ENCODE measurements at places on chromosomes 11 and 22.

DNA sequence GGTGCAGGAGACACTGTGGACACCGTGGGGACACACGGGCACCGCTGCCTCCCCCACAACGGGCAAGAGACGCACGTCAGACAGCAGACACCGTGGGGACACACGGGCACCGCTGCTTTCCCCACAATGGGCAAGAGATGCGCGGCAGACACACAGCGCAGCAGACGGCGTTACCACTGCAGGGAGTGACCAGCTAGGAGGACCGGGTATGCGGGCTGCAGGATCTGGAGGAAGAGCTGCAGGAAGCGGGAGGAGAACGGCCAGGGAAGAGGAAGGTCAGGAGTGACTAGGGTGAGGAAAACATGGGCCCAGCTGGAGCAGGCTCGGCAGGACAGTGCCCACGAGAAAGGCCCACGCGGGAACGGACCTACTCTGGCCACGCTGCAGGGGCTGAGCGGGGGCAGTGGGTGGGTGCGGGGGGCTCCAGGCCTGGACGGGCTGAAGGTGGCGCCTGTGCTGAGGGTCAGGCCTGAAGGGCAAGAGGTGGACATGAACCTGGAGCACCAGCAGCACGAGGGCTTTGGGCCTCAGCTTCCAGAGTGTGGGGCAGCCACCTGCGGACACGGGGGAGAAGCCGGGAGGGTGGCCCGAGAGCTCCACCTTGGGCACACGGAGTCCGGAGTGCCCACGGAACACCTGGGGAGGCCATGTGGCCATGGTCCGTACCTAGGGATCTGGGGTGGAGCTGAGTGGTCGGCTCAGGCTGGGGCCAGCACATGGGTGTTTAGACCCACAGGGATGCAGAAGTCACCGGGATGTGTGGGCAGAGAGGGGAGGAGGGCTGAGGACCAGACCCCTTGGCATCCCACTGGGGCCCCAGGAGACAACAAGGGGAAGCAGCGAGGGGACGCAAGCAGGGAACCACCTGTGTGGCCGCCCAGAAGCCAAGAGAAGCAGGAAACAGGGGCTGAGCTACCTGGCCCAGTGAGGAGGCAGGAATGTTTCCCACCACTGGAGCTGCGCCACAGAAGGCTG lies 16.5 kb downstream of the TOLLIP start:
- DNase-seq = peak; percentile 77

- DNase-seq = no peak
Observed at GRCh38 chr11:32161293-32161692, 70.4 kb downstream of the RCN1 start.

- no peak for DNase-seq
Observed at GRCh38 chr11:121589946-121590537, 137.3 kb upstream of the SORL1-AS1 start.

DNA sequence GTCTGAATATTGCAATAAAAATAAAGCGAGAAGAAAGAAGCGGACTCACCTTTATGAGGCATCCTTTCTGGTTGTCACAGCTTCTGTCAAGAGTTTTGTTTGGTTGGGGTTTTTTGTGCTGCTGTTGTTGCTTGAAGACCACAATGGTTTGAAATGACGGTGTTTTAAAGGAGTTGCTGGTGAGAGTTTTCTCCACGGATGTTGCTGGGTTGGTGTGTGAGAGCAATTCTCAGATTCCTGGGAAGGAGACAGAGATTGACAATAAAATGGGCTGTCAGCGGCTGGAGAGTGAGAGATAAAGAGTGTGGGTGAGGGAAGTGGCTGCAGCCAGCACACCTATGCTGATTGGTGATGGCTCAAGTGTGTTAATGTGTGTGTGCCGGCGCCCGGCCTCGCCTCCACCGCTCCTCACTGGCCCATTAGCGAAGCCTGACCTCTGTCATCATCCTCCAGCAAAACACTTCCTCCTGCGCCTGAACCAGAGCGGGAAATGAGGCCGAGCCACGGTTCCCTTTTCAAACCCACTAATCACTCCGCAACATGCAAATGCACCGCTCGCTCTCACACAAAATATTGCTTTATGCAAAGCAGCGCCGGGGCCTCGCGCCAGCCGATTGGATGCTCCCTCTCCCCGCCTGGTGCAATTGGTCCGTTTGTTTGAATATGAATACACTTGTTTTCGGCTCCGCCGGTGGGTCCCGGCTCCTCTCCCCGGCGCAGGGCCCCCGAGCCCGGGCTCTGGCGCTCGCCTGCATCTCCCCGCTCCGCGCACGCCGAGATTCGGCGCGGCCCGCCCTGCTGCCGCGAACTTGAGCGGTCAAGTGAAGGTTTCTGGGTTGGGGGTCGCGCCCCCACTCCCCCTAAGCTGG lies at the start of gene PAX6:
TSS of gene PAX6 (minus strand) at position 544 of the 869 bp plus-strand sequence. CDS start 4,911 bp downstream, outside the sequence.
- no peak for DNase-seq

GRCh38 chr11:117443266-117444186 lies 115.9 kb downstream of the CEP164 start:
- no peak for DNase-seq

- no peak for DNase-seq
Observed at GRCh38 chr11:28835317-28835716, 727.1 kb downstream of the METTL15 start.

DNA sequence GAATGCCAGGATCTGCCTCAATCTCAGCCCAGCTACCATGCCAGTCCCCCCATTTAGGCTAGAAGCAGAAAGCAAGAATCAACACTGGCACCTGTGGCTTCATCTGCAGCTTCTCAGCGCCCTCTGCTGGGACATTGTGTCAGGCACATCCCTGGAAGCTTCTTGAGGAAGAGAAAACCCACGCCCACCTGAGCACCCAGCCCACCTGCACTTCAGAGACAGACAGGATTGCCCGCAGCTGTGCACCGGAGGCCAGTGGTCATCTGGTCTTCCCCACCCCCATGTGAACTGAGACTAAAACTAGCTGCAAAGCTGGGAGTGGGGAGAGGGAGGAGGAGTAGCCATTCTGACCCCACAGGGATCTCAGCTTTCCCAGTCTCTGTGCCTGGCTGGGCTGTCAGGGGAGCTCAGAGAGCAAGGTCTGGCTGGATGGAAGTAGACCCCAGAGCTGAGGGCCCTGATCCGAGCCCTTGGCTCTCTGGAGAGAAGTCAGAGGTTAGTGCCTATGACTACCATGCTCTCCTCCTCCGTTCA lies 66.8 kb downstream of the FEZ1 start:
- DNase-seq = no peak

- no peak for DNase-seq
Observed at GRCh38 chr11:21511835-21512440, 680.9 kb upstream of the ANO5 start.

- DNase-seq = no peak
Observed at GRCh38 chr11:2314136-2314524, 12.3 kb downstream of the TSPAN32 start.

GRCh38 chr11:117888139-117888566 lies 11.7 kb upstream of the FXYD6 start:
- DNase-seq = peak; percentile 55

- no peak for DNase-seq
Observed at GRCh38 chr11:112277941-112278340, 17.3 kb upstream of the PLET1 start.

GRCh38 chr11:128711136-128711535 lies 17.3 kb downstream of the FLI1 start:
- DNase-seq = no peak

DNA sequence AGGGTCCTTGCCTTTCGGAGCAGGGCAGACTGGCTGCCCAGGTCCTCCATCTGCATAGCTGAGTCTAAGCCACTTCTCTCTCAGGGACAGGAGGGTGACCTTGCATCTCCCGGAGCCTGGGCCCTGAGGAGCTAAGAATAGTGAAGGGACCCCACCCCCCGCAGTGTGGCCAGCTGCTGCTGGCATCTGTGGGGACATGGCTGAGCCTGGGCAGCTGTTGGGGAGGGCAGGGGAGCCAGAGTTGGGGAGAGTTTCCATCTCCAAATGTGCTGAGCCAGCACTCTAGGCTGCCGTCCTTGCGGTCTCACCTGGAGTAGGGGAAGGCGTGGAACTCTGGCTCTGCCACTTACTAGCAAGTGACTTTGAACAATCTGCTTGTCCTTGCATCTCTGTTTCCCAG lies 34.8 kb upstream of the SHISAL1 start:
- no peak for DNase-seq

DNA sequence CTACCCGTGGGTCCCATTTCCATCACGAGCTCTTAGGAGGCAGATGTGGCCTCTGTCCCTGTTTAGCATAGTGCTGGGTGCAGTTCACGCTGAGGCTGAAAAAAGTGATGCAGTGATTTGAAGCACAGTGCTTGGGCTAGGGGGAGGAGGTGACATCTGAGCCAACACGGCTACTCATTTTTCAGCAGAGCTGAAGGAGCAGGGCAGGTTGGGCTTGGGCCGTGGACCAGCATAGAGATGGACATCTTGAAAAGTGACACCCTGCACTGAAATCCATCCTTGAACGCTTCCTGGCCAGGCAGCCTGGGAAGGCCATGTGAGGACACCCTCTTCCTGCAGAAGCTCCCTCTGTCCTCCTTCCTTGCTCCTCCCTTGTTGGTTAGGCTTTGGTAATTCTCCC lies 66.4 kb downstream of the ADAMTS15 start:
- DNase-seq = no peak

GRCh38 chr22:17980015-17980590 lies 44.3 kb downstream of the MICAL3 start:
- no peak for DNase-seq

DNA sequence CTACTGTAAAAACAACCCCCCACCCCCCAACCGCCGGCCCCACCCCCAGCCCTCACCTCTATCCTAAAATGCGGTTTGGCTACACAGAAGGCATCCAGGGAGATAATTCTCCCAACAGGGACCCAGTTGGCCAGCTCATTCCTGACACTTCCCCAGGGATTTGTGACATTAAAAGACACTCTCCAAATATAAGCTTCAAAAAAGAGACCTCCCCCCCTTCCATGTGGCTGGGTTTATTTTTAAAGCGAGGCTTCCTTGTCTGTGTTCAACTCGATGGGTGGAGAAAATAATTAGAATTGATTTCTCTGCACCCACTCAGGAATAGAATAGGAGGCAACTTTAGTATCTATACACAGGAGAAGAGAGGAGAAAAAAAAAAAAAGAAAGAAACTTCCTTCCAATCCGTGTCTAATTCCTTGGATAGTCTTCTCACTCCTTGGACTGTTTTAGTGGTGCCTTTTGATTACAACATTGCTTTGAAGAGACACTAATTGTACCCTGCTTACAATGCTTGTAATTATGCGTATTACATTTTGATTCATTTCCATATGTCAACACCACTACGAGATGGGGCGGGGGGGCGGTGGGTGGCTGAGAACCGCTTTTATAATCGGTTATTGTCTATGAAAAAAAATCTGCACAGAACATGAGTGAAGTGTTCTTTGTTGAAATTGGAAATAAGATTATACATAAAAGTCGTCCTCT lies 500.4 kb downstream of the MIAT start:
- DNase-seq = no peak

- no peak for DNase-seq
Observed at GRCh38 chr11:7501251-7501650, 12.5 kb upstream of the PPFIBP2 start.

- DNase-seq = no peak
Observed at GRCh38 chr11:116771935-116772334, 852 bp downstream of the BUD13 start.

DNA sequence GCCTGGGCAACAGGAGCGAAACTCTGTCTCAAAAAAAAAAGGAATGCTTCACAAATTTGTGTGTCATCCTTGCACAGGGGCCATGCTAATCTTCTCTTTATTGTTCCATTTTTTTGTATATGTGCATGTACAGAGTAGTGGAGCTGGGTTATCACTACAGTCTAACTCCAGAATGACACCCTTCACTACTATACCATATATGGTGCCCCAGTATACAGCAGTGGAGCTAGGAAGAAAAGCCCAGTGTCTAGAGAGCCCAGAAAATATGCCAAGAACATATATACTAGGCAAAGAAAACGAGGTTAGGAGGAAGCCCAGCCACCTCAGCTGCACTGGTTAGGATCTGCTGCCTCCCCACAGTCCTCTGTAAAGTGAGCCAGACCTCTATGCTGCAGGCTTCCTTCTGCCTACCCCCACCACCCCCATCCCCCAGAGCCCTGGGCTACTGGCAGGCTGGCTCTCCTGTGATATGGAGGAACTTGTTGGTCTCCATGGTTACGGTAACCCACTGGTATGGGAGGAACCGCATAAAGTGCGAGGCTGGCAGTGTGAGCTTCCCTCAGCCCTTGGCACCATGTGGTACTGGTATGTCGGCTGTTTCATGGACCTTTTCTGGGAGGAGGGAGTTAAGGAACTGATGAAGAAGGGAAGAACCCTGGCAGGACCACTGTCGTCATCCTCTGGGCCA lies 34.3 kb downstream of the RCOR2 start:
- DNase-seq = no peak

DNA sequence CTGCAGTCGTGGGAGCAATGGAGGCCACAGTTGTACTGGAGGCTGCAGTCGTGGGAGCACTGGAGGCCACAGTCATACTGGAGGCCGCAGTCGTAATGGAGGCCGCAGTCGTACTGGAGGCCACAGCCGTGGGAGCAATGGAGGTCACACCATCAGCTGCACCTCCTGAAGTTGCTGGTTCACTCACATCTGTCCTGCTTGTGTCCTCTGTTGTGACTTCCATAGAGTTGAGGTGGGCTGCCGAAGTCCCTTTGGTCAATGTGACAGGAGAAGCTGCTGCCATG lies 9.3 kb downstream of the C11orf24 start:
- no peak for DNase-seq

- peak; percentile 53 for DNase-seq
Observed at GRCh38 chr11:12090761-12091258, 19.6 kb upstream of the MICAL2 start.

- no peak for DNase-seq
Observed at GRCh38 chr22:18991821-18992442, 55.8 kb upstream of the PRODH start.

- DNase-seq = no peak
Observed at GRCh38 chr11:103633068-103633788, 403.2 kb upstream of the DDI1 start.

DNA sequence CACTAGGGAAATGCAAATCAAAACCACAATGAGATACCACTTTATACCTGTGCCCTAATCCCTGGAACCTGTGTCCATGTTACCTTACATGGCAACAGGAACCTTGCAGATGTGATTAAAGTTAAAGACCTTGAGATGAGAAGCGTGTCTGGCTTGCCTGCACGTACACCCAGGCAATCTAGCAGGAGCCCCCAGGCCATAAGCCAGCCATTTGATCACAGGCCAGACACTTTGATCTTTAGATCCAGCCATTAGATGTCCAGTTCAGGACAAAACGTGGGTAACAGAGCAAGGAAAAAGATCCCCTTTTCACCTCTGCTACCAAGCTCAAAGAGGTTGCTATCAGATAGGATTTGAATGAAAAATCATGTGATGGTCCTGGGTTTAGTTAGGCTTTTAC lies 378.8 kb downstream of the BUD13 start:
- DNase-seq = no peak

DNA sequence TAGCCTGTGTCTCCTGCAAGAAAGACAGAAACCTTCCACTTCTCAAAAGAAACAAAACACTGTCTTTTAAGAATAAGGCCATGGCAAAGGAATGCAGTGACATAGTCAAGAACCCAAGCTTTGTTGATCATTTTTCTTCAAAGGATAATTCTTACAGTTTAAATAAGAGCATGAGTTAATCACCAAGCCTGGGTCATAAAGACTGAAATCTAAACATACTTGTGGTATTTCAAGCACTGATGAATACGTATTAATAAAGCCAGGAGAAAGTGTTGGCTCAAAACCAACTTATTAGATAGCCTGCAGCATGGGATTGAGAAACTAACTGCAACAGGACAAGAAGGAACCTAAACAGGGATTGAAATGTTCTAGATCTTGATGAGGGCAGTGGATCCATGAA lies 143.3 kb upstream of the MTNR1B start:
- DNase-seq = no peak

GRCh38 chr11:98531576-98531975 lies 489.2 kb upstream of the CNTN5 start:
- no peak for DNase-seq

GRCh38 chr11:128595221-128595620 lies 7.9 kb upstream of the ETS1 start:
- no peak for DNase-seq

Measured in suprapubic skin (tissue), 4 donors.